ENCODE measurements at places on chromosomes 13 and 19.

DNA sequence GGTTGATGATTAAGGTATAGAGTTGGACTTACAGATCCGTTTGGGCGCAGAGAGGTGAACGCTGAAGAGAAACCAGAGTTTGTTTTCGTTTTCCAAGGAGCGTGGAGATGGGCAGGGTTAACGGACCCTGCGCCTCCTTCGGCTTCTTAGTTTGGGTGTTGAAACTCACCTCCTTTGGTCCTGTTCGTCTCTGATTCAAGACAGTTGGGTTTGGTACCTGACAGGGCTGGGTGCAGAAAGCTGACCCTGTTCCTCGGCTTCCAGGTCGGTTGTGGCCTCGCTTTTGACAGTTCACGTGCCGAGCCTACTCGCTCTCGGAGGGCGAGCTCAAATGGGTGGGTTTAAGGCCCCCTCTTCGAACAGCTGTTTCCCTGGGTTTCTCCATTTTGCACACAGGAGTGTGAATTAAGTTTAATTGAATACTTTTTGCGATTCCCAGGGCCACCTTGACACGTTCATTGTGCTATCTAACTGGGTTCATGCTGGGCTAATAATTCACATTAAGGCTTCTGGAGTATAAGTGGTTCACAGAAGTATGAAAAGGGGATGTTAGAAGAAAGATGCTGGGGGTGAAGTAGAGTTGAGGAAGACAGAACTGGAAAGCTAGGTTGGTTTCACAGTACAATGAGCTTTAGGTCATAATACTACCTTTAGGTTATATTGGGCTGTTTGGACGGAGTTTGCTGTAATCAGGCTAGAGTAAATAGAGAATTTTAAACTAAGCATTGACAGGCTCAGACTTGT lies 638 bp downstream of the USPL1 start:
- no peak for DNase-seq

GRCh38 chr19:49415102-49415809 lies 8.0 kb downstream of the PTH2 start:
- DNase-seq, result no peak

GRCh38 chr13:76707360-76707759 lies 178.8 kb downstream of the KCTD12 start:
- peak; percentile 45 for DNase-seq

DNA sequence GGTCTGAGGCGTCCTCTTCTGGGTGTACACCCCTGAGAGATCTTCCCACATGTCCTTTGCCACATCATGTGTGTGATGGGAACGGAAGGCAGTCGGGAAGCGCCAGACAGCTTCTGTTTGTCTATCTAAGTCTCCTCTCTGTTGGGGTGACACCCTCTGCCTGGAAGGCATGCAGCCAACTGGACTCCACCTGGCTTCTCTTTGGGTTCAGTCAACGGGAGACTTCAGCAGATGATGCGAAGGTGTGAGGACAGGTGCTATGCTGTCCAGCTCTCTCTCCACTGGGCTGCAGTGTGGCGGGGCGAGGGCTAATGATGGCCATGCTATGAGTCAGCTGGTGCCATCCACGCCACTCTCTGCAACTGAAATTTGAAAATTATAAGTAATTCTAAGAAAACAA lies 14.3 kb upstream of the SBK3 start:
- no peak for DNase-seq

DNA sequence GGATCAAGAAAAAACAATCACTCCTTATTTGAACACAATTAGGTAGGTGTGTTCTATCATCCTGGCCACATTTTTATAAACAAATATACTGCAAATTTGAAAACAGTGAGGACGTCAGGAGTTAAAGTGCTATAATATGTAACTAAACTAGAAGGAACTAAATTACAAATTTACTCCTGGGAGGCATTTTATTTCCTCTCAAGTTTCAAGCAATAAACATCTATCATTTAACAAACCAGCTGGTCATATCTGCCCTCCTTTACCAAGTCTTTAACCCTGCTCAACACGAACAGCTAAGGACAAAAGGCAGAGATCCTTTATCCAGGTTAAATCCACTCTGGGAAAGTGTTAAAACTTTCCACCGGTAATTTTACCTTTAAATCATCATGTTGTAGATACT lies 26.5 kb downstream of the ANKRD10 start:
- no peak for DNase-seq

DNA sequence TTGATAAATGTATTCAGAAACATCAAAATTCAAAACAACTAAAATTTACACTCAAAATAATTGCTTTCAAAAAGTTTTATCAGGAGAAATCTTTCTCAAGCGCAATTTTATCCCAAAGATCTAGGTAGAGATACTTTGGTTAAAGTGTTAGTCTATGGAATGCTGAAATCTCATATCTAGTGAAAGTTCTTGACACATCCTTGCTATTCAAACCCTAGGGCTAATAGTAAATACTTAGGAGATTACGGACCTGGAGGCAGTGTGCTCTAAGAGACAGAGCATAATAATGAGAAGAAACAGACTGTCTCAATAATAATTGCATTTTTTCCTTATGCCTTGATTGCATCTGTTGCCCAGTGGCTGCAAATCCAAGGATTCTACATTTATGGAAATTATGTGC lies 330.8 kb downstream of the DACH1 start:
- DNase-seq, result no peak

GRCh38 chr13:35146686-35147085 lies 204.6 kb downstream of the NBEA start:
- no peak for DNase-seq

DNA sequence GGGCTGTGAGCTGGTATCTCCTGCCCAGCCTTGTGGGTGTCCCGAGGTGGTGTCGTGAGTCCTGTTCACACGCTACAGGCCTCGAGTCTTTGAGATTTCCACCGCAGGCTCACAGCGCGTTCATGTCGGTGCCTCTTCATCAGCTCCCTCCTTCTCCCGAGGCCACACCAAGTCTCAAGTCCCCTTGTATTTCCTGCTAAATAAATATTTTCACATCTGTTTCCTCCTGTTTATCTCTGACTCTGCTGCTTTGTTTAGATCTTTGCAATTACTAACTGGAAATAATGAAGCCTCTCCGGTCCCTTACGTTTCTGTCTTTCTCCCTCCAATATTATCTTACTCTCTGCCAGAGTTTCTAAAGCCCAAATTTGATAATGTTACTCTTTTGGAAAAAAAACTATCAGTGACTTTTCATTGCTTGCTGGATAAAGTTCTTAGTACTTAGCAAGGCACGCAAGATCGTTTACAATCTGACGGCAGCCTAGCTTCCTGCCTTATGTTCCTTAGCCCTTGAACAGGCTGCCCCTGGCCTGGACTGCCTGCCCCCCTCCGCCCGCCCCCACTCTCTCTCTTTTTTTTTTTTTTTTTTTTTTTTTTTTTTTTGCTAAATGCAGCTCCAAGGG lies 130.5 kb upstream of the RNF113B start:
- peak; percentile 31 for DNase-seq

GRCh38 chr13:88068316-88068715 lies 397.1 kb downstream of the SLITRK5 start:
- peak; percentile 6 for DNase-seq

DNA sequence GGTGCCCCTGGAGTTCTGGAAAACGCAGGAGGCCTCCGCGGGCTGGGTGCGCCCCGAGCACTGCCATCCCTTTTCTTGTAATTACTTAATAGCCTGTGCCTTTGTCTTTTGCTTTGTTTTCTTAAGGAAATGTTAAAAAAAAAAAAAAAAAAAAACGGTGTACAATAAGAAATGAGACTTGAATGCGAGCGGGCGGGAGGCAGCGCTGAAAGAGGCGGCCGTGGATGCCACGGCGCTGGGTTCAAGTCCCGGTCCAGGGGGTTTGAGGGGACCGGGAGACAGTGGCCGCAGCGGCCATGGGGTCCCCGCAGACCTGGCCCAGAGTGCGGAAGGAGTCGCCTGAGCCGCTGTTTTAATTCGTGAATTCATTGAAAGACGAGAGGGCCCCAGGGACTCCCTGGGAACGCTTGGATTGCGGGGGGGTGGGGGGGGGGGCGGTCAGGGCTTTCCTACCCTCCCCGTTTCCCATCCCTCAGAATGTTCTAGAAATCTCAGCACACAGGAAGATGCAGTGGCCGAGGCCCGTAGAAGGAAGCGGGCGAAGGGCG lies 349.2 kb upstream of the ARGLU1 start:
- peak; percentile 4 for DNase-seq

DNA sequence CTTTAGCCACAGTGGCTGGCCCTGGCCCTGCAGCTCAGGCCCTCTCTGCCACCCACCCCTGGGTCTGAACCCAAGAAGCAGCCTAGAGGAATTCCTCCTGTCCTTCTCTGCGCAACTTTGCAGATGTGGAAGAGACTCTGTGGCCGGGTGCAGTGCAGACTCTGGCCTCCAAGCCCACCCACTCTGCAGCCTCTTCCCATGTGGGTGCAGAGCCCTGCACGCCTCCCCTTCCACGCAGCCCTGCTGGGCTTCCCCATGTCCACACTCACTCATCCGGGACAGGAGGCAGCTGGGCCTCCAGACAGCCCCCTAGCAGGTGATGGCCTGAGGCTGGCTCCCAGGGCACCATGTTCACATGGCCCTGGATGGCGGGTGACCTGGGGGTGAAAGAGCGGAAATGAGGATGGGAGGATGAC lies 2.5 kb downstream of the TEX29 start:
- no peak for DNase-seq

DNA sequence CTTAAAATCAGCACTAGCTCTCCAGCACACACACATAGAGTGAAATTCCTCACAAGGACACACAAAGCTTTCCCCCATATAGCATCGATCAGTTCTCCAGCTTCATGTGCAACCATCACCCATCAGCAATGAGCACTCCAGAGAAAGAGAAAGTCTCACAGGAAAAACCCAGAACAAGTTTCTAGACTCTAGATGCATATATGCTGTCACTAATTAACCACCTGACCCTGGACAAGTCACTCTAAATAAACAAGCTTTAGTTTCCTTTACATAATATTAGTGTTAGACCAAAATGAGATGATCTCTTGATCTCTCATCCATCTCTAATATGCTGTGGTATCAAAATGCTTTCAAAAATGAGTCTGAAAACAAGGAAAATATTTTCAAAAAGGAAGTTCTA lies 81.2 kb downstream of the TBC1D4 start:
- DNase-seq, result no peak

DNA sequence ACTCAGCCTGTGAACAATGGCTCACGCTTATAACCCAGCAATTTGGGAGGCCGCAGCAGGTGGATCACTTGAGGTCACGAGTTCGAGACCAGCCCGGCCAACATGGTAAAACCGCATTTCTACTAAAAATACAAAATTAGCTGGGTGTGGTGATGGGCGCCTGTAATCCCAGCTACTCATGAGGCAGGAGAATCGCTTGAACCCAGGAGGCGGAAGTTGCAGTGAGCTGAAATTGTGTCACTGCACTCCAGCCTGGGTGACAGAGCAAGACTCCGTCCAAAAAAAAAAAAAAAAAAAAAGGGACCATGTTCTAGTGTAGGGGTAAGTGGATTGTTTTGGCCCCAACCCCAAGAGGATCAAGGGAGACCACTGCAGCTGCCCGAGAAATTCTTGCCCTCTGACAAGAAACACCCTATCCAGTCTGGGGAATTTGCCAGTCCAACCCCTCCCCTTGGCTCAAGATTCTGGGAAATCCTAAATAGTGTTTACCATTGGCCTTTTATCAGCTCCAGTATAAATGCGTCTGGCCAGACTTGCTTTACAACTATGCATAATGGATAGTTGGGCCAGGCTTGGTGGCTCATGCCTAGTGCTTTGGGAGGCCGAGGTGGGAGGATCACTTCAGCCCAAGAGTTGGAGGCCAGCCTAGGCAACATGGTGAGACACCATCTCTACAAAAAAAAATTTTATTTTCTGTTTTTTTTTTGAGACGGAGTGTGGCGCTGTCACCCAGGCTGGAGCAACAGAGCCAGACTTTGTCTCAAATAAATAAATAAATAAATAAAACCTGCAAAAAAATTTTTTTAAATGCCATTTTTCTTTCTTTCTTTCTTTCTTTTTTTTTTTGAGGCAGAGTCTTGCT lies 5.1 kb upstream of the DHDH start:
- DNase-seq, result no peak

- peak; percentile 71 for DNase-seq
These were observed 23.0 kb upstream of the NDFIP2 start for GRCh38 chr13:79457948-79458347.

GRCh38 chr19:42568006-42568405 lies 26.7 kb downstream of the CEACAM8 start:
- DNase-seq, result no peak

DNA sequence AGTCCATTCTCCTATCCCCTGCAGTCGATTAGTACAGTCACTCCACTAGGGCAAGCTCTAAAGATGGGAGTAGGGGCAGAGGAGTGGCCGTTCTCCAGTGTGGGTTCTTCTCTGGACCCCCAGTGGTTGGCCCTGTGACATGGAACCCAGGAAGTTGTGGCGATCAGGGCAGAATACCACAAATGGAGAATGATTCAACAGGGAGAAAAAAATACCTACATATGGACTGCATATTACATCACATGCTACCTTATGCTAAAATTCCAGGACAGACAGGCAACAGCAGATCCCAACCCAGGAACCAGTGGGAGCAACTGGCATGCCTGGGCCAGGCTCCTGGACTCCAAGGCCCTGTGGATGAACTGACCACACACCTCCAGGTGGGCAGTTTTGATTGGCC lies 20.4 kb downstream of the POU2F2 start:
- no peak for DNase-seq

- no peak for DNase-seq
These were observed 196.0 kb downstream of the KLF5 start for GRCh38 chr13:73254827-73255226.

DNA sequence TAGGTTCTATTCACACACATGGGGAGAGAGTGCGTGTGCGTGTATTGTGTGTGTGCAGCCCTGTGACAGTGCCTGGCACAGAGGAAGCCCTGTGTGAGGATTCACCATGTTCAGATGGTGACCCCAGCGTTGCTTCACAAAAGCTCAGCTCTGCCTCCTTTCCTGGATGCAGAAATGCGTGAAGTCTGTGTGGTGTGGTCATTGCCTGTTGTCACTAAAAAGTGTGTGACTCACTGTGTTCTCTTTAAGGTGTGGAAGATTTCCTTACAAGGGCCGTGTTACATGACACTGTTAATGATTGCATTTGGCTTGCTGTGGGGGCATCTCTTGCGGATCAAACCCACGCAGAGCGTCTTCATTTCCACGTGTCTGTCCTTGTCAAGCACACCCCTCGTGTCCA lies 19.5 kb upstream of the DCUN1D2 start:
- no peak for DNase-seq

GRCh38 chr19:30214651-30215051 lies 157.5 kb upstream of the ZNF536 start:
- DNase-seq, result peak; percentile 32

- no peak for DNase-seq
These were observed 236.3 kb downstream of the SLC7A1 start for GRCh38 chr13:29359181-29359580.

- DNase-seq, result no peak
These were observed 35.4 kb downstream of the COLGALT1 start for GRCh38 chr19:17590866-17591265.

DNA sequence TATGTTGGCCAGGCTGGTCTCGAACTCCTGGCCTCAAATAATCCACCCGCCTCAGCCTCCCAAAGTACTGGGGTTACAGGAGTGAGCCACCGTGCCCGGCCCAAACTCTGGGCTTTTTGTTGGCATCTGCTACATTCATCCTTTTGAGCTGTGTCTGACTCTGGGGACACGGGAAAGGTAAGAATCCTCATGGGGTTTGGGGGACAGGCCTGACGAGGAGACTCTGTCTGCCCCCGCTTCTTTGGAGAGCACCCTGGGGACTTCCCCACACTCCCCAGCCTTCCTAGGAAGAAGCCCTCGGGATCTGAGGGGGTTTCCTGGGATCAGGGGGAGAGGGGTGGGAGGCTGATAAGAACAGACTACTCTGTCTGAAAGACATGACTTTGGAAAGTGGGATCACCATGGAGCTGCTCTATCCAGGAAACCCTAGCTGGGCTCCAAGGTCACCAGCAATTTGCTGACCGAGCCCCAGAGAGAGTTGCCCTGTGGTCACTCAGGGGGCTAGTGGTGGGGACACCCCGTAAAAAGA lies 8.1 kb upstream of the FCER2 start:
- DNase-seq, result no peak

All from AG08395 (cell line).